Renal cortical epithelial cell (primary cell): ENCODE measurements at places on chromosomes 11 and 22.

GRCh38 chr22:24405631-24406321, 21.6 kb upstream of the ADORA2A start:
- no peak for DNase-seq

DNA sequence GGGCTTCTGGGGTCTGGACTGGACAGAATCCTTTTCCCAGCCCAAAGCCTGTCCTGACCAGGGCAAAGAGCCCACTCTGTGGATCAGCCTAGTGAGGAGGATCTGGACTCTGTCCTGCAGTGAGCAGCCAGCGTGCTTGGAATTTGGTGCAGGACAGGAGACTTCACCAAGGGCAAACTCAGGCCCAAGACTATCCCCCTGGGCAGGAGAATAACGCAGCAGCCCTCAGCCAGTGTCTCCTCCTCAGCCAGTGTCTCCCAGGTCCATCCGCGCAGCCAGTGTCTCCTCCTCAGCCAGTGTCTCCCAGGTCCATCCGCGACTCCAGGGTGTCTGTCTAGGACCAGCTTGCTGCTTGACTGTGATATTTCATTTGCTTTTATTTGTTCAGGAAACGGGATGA, 1334.0 kb downstream of the TBC1D22A start:
- no peak for DNase-seq

GRCh38 chr11:86548271-86548917, 124.0 kb downstream of the ME3 start:
- no peak for DNase-seq

GRCh38 chr11:116256215-116256614, 516.6 kb downstream of the BUD13 start:
- no peak for DNase-seq

DNA sequence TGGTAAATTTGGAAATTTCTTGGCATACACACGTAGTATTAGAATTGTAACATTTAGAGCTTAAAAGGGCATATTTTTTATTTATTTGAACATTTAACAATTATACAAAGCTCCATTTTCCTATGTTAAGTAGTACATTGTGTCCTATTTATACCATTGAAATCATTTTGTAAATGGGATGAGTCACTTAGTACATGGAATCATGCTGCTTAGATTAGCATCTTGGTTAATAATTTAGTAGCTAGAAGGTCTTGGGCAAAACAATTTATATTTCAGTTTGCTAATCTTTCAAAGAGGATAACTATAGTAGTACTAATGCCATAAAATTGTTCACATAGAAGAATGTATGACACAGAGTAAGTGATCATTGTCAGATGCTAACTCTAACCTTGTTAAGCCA, 450.1 kb upstream of the LUZP2 start:
- DNase-seq = peak; percentile 7

DNA sequence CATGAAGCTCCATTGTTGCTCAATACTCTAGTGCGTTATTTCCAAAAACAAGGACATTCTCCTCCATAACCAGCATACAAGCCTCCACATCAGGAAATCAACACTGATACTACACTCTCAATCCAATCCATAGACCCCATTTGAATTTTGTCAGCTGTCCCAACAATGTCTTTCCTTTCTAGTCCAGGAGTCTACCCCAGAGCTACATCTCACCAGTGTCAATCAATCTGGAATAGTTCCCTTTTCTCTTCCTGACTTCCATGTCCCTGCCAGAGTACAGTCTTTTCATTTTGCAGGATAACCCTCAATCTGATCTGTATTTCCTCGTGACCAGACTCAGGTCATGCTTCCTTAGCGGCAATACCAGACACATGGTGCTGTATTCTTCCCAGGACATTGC, 43.0 kb downstream of the TCF20 start:
- DNase-seq = no peak

GRCh38 chr22:33188326-33188725, 130.1 kb upstream of the SYN3 start:
- DNase-seq = peak; percentile 33

DNA sequence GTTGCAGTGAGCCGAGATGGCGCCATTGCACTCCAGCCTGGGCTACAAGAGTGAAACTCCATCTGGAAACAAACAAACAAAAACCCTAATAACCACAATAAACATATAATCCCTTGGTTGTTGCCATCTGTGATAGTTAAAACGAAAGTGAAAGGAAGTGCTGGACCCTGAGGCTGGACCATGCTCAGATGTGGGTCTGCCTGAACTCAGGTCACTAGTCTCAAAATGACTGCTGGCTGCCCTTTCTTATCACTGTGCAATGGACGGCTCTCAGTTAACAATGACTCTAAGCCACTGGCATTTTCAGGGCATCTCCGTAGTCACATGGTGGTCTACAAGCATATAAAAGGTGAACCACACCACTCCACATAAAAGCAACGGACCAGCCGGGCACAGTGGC, 48.2 kb upstream of the FTH1 start:
- DNase-seq = no peak

GRCh38 chr22:22703715-22704114, 59.3 kb downstream of the GGTLC2 start:
- DNase-seq = no peak

DNA sequence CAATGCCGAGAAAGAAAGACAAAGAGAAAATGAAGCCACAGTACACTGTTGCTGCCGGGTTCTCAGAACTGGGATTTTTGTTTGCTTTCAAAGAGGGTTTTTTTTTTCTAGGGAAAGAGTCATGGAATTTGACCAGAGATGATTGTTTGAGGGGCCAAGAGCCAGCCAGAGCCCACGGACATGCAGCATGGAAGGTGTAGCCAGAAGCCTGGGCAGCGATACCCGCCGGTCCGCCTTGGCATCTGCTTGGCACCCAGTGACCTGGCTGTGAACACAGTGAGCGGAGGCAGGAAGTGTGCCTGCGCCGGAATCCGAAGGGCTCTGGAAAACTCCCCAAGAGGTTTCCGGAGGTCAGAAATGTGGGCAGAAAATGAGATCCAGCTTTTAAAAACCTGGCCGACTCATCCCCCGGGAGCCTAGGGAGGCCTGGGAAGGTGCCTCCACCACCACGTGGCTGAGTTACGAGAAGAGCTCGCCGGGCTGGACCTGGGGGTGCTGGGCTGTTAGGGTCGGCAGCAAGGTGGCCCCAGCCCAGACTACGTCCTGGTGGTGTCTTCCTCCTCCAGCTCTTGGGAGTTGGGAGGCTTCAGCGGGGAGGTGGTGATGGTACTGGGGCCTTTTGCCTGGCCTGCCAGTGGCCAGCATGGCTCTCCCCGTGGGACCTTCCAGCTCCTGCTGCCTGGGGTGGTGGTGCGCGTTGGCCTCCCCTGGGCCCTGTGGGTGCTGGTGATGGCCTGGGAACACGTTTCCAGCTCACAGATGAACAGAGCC, 61.6 kb upstream of the PPARA start:
- DNase-seq = peak; percentile 69

GRCh38 chr11:83158357-83158786, 1.4 kb downstream of the PCF11 start:
- no peak for DNase-seq

DNA sequence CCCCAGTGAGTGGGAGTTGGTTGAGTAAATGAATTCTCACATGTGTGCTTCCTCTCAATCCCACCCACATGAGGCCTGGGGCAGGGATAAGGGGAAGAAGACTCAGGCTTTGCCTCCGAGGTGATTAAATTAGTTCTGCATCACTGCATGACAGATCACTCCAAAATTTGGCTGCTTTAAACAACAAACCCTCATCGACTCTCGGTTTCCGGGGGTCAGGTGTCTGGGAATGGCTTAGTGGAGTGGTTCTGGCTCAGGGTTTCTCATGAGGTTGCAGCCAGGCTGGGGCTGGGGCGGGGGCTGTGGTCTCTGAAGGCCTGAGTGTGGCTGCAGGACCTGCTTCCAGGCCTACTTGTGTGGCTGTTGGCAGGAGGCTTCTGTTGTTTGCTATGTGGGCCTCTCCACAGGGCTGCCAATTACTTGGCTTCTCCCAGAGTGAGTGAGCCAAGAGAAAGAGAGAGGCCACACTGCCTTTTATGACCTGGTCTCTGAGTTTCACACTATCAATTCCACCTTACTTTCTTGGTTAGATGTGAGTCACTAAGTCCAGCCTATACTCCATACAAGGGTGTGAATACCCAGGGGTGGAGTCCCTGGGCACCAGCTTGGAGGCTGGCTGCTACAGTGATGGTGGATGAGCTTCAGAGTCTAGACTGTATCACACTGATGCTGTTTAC, 15.9 kb downstream of the MOGAT2 start:
- DNase-seq = peak; percentile 41

- no peak for DNase-seq
Observed at GRCh38 chr11:12775955-12776354, 101.7 kb downstream of the TEAD1 start.

- no peak for DNase-seq
Observed at GRCh38 chr11:87957961-87958360, 217.3 kb downstream of the RAB38 start.

DNA sequence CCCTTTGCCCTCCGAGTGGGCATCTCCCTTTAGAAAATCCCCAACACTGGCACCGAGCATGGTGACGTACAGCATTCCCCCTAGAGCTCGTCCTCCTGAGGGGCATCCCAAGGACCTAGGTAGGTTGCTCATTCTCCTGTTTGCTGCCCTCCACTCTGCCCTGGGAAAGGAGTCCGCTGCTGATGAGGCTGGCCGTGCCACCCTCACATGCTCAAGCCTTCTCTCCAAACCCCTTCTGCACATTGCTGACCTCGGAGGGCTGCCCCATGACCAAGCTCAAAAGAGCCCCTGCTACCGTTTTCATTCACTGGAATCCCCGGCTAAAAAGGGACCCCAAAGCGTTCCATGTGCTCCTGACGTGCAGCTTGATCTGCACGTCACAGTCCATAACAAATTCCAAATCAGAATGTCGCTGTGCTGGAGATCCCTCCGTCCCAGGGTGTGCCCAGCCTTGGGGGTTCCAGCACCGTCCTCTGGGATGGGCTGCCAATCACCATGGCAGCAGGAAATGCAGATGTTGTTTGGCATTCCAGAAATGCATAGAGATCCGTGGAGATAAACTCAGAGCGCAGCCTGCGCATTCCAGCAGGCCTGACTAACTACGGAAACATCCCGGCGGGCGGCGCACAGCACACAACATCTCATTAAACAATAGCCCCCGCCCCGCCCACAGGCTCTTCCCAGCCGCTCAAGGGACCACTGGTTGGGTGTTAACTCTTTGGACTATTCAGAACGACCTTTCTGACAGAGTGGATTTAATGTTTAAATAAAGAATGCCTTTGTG, 26.3 kb upstream of the GNB1L start:
- DNase-seq = peak; percentile 86

DNA sequence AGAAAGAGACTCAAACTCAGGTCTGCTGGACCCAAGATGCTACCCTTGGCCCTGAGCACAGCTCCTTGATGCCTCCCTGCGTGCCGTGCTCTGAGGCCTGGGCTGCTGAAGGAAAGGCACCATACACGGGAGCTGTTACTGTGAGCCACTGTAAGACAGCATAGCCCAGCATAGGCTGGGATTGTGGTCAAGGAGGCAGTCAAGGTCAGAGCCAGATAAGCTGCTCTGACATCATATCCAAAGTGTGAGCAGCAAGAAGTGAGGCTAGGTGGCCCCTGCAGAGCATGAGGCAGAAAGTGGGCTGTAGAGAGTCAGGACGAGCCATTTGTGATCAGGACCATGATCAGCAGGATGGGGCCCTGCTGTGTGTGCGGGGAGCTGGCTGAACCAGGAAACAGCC, 7.7 kb downstream of the SLC22A8 start:
- DNase-seq = no peak

GRCh38 chr11:75263944-75264349, 23.4 kb downstream of the TPBGL start:
- DNase-seq = peak; percentile 45
